Stimulated activated CD4-positive, alpha-beta T cell treated with anti-CD3 and anti-CD28 coated beads, Interleukin-12 subunit alpha, Interleukin-12 subunit beta, amount 100 ng/mL, for 48 hours (primary cell): ENCODE measurements at places on chromosomes 3 and 15.

- no peak for DNase-seq
Observed at GRCh38 chr15:99452728-99453636, 112.8 kb upstream of the MEF2A start.

DNA sequence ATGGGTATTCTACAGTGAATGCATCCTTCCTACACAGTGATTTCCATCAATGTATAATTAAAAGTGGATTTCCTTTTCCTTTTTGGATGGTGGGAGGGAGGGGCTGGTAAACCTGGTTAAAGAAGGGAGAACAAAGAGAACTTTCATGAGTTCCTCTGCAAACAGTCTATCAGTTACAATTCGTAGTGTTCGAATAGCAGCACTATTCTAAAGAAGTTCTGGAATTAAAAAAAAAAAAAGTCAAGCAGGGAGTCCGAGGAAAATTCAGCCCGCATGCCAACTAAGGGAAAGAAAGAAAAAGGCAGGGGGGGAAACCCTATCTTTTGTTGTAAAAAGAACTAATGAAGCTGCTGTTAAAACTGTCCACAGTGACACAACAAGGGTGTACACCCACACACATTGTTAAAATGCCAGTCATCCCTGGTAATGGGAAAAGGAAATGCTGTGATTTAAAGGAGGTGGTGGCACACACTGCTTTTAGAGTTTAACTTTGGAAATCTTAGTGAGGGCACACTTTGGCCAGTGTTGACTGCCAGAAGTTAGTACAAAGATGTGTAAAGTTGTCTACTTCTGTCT, 521.2 kb downstream of the ZIC1 start:
- no peak for DNase-seq

GRCh38 chr15:58520464-58520863, 88.7 kb downstream of the LIPC start:
- no peak for DNase-seq

DNA sequence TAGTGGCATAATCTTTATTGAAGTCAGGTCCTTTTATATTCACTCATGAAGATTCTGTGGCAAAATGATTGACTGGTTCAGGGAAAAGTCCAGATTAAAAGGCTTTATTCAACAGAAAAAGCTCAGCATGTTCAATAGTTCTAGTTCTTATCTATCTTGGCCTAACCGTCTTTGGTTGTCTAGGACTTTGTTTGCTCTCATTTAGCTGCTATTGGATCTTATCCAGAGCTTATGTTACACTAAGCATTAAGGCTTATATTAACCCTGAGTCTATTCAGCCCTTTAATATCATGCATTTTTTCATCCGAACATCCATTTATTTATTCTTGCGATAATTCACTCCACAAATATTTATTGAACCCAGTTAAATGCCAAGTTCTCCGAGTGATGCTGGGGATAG, 601.0 kb upstream of the SGO1 start:
- no peak for DNase-seq

DNA sequence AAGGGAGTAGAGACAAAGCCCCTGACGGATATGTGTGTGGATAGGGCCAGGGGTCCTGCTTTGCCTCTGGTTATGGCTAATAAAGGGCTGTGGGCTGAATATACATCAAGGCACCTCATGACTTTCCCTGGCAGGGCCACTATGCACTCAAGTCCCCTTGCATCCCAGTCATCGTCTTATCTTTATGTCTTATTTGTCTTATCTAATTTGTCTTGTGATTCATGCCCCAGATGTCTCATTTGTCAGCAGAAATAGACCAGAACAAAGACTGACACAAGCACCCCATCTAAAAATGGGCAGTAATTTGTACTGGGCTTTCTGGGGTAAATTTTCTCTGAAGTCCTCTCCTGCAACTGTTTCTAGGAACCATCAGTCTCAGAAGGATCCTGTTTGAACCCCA, 68.6 kb downstream of the ITGA11 start:
- no peak for DNase-seq

DNA sequence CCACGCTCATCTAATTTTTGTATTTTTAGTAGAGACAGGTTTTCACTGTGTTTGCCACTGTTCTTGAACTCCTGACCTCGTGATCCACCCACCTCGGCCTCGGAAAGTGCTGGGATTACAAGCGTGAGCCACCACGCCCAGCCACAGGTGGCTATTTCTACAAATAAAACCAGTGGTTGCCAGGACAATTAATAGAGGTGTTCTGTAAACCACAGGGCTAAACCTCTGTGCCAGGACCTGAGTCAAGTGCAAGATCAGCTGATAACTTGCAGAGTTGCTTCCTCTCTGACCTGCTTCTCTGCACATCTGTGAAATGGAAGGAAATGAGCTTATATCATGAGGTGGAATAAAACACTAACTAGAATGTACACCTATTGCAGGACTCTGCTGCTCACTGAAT, 72.8 kb downstream of the CD200R1L start:
- no peak for DNase-seq

DNA sequence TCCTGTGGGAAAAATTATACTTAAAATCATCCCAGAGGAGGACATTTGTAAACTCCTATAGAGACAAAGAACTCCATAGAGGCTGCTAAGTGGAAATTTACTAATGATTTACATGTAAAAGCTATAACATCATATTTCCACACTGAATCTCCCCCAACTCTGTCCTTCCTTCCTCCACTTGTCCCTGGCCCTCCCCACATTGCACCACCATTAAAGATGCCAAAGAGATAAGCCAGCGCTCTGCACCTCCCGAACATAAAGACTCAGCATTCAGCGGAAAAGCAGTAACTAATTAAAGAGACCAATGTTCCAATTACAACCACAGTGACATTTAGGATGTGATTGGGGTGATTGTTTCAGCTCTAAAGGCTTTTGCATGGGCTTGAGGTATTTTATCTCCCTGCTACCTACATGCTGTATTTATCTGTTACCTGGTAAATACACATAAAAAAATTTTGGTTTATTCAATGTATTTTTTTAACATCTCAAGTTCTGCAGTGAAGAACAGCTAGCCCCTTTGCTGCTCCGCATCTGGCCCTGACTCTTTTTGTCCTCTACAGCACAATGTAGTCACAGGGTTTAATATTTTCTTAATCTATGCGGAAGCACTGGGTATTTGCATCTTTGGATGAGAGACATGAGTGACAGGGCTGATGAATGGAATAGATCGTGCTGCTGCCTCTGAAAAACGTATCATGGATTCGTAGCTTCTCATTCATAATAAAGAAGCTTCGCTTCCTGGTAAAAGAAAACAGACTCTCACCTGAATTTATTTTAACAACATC, 35.3 kb upstream of the B3GNT5 start:
- DNase-seq, result no peak

- no peak for DNase-seq
Observed at GRCh38 chr3:59006634-59007517, 42.9 kb downstream of the CFAP20DC start.

- DNase-seq, result no peak
Observed at GRCh38 chr15:82901114-82901805, 51.3 kb downstream of the HOMER2 start.

DNA sequence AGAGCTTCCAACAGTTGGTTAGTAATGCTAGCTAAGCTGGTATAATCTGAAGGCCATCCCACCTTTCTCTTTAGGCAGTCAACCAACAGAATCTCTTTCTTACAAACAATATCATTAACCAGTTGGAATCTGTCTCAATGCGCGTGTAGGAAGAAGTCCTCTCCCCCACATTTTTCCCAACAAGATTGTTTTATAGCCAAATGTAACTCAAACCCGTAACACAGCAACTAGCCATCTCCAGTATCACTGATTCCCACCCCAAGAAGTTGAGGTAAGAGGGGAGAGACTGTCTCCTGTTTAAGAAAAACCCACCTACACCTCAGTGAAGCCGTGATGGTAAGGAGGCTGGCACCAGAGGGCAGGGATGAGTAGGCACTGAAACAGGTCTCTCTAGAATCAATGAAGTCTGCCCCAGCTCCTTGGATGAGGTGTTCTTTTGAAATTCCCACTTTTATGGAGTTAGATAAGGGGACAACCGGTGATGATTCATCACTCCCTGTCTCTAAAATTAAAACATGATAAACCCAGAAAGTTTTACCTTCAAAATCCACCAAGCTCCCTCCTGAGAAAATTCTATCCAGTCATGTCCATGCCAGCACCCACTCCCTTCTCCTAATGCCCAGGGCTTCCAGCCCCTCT, 30.9 kb downstream of the CDC25A start:
- no peak for DNase-seq

- peak; percentile 1 for DNase-seq
Observed at GRCh38 chr15:33675246-33675645, 293.1 kb upstream of the CHRM5 start.

- no peak for DNase-seq
Observed at GRCh38 chr3:55549177-55549576, 62.1 kb upstream of the WNT5A start.

GRCh38 chr15:78944669-78945407, at the start of gene CTSH:
Gene CTSH (minus strand): TSS chr15:78945046. CDS start chr15:78944981, 65 bp downstream.
- DNase-seq, result peak; percentile 48

DNA sequence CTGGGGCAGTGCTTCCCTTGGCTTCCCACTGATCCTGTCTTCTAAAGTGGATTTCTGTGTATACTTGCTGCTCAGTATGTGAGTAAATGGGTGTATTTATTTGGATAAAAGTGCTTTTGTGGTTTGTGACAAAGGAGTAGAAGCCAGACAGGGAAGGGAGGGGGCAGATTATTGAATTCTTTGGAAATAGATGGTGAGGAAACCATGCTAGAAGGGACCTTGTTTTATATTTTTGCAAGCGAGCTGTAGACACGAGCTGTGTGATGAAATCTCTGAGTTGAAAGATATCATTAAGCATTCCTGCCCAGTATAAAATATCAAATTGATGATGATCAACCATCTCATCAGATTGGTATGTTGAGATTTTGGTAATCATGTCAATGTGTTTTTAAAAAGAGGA, 68.9 kb downstream of the DUT start:
- no peak for DNase-seq

- no peak for DNase-seq
Observed at GRCh38 chr3:182045736-182046135, 334.0 kb downstream of the SOX2 start.

DNA sequence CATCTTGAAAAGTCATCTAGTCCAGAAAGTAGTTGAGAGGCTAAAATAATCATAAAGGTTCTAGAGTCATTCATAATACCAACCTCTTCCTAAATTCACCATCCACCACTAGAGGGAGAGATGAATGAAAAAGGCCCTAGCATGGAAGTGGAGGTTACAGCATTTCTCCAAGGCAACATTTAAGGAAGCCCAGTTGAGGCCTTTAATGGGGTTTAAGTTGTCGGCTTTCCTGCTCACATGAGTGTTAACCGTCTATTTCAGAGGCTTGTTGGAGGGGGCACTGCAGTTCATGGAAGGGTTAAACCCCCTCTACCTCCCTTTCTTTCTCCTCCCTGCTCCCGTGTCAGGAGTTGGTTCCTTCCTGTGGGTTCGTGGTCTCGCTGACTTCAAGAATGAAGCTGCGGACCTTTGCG, 3.8 kb upstream of the SLCO3A1 start:
- DNase-seq, result no peak

GRCh38 chr15:49622561-49622960, 1.7 kb downstream of the DTWD1 start:
- no peak for DNase-seq

GRCh38 chr3:183158551-183159006, 4.0 kb downstream of the LAMP3 start:
- peak; percentile 57 for DNase-seq

GRCh38 chr3:146343551-146343950, 92.6 kb upstream of the PLSCR4 start:
- DNase-seq, result no peak

GRCh38 chr3:149575961-149576564, 81.8 kb downstream of the WWTR1 start:
- peak; percentile 3 for DNase-seq

DNA sequence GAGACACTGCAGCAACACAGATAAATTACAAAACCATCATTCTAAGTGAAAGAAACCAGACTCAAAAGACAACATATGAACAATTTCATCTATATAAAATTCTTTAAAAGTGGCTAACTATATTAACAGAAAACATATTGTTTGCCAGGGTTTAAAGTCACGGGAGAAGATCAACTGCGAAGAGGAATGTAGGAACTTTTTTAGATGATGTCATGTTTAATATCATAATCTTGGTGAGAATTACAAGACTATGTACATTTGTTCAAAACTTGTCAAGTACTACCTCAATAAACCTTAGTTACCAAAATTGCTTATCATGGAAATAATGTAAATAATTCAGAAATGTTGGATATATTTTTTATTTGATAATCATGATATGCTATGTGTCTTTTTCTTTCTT, 395.1 kb upstream of the PLSCR5 start:
- no peak for DNase-seq

GRCh38 chr15:85547386-85547785, 167.0 kb downstream of the AKAP13 start:
- DNase-seq, result no peak

DNA sequence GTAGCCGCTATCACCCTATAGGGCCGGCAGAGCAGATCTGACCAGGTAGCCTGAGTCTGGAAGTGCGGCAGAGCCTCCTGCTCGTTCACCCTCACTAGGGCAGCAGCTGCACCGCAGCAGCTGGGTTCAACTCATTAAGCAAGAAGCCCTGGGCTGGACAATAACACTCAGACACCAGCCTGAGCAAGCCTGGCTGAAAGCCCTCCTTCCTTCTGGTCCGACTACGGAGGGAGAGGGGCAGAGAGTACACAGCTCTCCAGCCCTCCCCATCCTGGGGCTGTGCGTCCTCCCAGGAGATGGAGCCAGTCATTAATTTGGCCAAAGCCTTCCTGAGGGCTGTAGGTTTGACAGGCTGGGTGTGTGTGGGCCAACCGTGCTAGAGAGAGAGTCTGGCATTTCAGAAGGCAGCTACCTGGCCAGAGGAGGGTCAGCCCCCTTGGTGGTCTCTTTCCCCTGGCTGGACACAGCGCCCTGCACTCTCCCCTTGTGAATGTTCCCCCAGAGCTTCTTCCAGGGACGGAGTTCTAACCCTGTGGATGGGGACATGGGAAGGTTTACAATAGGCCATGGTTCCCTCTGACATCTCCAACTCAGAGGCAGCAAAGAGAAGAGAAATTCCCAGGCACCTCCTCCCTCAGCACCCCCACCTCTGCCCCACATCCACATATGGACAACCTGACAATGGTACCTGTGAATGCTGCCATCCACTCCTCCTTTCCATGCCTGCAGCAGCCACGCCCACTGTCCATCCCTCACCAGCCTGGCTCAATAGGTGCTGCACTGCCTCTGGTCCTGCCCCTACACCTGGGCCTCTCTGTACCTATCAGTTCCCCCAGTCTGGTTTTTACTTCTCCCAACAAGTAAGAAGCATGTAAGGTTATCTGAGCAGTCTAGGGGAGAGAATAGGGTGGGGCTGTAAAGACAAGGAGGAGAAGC, 6.5 kb downstream of the CHRNB4 start:
- DNase-seq, result no peak

- DNase-seq, result peak; percentile 47
Observed at GRCh38 chr3:49703443-49703927, 14.1 kb downstream of the RNF123 start.

- DNase-seq, result no peak
Observed at GRCh38 chr3:89340408-89340807, 233.0 kb downstream of the EPHA3 start.

- peak; percentile 16 for DNase-seq
Observed at GRCh38 chr3:124995460-124995994, 60.3 kb downstream of the HEG1 start.

GRCh38 chr3:82423268-82424030, 662.0 kb upstream of the GBE1 start:
- no peak for DNase-seq

- DNase-seq, result no peak
Observed at GRCh38 chr3:119631516-119631915, 28.9 kb downstream of the POPDC2 start.
